ENCODE measurements at places on chromosomes 2 and 18.

GRCh38 chr2:189641590-189641989, 19.7 kb upstream of the ASNSD1 start:
- DNase-seq = no peak

DNA sequence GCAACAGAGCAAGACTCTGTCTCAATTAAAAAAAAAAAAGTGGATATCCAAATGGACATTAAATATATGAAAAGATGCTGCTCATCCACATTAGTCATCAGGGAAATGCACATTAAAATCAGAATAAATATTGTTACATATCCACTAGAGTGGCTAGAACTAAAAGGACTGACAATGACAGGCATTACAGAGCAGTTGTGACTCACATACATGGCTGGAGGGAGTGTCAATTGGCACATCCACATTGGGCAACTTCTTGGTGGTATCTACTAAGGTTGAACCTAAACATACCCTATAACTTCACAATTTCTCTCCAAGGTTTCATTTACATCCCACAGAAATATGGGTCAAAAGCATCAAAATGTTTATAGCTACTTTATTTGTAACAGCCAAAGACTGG, 14.0 kb upstream of the DNER start:
- no peak for DNase-seq

- DNase-seq = no peak
Measured at GRCh38 chr2:133418671-133419070, 149.6 kb downstream of the NCKAP5 start.

- DNase-seq = no peak
Measured at GRCh38 chr2:69770193-69770702, 28.3 kb downstream of the ANXA4 start.

DNA sequence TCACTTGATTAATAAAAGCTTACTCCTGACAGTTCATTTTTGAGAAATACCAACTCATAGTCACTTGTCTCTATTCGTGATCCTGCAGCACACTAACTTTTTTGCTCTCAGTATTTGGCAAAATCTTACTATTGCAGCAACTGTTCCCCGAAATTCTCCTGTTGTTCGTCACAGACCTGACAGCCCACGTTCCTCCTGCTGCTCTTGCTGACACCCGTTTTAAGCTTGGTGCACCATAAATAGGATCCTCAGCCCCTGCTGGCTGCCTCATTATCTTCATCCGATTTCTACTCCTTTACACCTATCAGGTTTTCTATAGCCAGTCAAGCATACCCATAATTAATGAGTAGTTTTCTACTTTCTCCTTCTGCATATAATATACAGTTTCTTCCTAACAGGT, 368.8 kb downstream of the PLCL1 start:
- DNase-seq = no peak

DNA sequence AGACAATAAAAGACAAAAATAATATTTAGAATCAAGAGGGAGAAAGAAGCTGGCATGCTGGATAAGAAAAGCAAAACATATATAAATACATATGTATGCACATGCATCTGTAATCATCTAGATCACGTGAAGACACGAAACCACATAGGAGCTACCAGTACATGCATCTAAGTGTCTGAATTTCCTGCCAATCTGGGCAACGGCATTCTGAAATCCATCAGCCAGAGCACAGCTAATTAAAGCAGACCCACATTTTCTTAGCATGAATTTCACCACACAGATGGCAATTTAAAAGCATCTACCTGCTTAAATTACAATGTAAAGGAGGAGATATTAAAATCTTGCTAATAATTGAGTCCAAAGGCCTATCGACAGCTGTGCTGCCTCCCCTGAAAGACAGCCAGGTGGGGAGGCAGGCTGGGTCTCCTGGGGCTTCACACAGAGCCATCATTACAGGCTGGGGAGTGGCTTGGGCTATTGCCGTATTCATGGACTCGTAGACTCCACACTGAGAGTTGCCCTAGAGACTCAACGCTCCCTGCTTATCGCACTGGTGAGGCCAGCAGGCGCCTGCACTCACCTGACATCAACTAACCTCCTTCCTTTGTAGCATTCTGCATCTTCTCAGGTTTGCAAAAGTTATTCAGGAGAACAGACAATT, 272.5 kb upstream of the PXDN start:
- no peak for DNase-seq

DNA sequence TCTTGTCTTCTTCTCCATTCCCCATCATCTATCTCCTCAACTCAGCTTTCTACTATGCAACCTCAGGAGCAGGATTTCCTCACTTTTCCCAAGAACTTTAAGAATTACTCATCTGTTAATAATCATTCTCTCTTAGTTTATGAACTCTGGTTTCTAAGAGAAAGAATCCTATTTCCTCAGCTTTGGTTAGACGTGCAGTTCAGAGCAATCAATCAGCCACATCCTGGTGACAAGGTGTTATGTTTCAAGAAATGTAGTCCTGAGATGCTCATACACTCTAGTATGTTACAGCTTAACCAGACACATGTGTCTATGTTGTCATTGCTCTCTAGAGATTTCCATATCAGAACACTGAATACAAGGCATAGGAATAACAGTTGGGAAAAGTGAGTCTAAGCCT, 277.9 kb downstream of the MBD2 start:
- no peak for DNase-seq

DNA sequence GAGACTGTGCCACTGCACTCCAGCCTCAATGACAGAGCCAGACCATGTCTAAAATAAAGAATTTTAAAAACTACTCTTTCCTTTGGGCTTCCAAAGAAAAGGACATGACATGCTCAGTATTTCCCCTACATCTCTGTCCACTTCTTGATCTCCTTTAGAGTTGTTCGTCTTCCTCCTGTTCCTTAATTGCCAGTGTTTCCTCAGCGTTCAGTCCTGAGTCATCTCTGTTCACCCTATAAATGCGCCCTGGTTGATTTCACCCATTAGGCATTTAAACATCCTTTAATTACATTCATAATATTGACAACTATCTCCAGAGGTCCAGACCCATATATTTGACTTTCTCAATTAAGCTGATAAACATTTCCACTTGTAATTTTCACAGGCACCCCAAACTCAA, 64.0 kb downstream of the AAK1 start:
- no peak for DNase-seq

DNA sequence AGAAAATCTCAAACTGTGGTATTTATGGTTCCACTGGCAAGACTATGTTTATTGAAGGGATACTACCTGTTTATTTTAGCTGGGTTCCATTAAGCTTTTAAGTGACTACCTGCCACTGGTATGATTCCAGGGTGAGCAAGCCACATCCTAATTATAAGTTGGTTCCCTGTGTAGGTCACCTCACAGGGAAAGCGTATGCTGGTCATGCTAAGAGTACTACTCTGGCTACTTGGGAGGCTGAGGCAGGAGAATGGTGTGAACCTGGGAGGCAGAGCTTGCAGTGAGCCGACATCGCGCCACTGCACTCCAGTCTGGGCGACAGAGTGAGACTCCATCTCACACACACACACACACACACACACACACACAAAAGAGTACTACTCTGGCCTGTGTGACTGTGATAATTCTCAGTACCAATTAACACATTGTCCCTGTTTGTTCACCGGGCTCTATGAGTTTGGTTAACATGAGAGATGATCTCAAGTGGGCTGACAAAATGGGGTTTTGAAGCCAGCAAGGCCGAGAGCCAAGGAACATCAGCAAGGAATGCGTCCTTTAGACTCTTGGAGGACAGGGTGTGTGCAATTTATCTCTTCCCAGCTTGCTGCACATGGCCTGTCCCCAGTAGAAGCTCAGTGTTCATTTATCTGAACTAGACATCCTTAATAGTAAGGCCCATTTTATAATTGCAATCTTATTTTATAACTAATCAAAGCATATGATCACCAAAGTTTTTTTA, 15.2 kb upstream of the ITSN2 start:
- no peak for DNase-seq

- no peak for DNase-seq
Measured at GRCh38 chr2:185201063-185201462, 537.5 kb upstream of the FSIP2 start.

- no peak for DNase-seq
Measured at GRCh38 chr2:212669761-212670160, 131.2 kb upstream of the ERBB4 start.

GRCh38 chr2:238160206-238161129, 1.7 kb downstream of the ERFE start:
- no peak for DNase-seq

DNA sequence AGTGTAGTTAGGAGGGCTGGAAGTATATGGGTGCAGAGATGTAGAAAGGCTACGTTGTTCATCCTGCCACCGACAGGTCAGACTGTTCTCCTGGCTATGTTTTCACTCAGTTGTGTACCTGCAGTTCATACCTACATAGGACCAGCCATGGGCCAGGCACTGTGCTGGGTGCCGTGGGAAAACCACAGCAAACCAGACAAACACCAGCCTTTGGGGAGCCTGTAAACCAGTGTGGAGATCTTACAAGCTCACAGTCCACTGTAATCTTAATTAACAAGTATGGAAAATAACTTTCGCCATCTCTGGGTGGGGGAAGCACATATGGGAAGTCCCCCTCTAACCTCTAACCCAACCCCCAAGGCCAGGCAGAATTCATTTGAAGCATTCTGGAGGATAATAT, 12.7 kb downstream of the NCK2 start:
- no peak for DNase-seq

DNA sequence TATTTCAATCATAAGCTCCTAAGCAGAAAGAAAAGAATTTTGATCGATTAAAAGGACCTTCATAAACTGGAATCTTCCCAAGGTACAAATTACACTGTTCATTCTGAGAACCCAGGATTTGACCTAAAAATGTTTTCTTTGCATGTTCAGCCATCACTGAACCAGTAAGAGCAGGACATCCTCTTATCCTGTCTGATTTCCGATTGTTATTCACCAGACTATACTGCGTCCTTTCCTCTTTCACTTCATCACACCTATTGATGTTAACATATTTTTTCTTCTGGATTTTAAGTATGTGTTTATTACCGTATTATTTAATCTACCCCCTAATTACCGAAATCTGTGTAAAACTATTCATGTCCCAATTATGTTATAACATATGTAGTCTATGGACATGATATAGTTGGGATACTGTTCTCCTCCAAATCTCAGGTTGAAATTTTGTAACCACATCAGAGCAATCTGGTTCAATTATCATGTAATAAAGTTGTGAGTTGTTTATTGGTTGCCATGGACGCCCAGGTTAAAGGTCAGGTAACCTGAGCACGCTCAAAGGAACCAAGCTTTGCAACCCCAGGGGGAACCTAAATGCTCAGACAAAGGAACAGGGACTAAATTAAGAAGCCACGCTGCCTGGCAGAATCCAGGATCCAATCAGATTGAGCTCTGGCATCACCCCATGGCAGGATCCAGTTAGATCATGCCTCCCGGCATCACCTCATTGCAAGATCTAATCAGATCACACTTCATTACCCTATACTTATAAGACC, 11.6 kb upstream of the TBC1D8 start:
- DNase-seq = no peak

- DNase-seq = no peak
Measured at GRCh38 chr2:209579230-209579749, 155.4 kb downstream of the MAP2 start.

- no peak for DNase-seq
Measured at GRCh38 chr2:109176928-109177327, 47.9 kb downstream of the SH3RF3 start.

- no peak for DNase-seq
Measured at GRCh38 chr18:76757925-76758324, 64.4 kb upstream of the ZNF236 start.

GRCh38 chr2:237924164-237924534, 42.7 kb upstream of the UBE2F start:
- no peak for DNase-seq

GRCh38 chr2:204336153-204336744, 209.0 kb upstream of the PARD3B start:
- DNase-seq = no peak

DNA sequence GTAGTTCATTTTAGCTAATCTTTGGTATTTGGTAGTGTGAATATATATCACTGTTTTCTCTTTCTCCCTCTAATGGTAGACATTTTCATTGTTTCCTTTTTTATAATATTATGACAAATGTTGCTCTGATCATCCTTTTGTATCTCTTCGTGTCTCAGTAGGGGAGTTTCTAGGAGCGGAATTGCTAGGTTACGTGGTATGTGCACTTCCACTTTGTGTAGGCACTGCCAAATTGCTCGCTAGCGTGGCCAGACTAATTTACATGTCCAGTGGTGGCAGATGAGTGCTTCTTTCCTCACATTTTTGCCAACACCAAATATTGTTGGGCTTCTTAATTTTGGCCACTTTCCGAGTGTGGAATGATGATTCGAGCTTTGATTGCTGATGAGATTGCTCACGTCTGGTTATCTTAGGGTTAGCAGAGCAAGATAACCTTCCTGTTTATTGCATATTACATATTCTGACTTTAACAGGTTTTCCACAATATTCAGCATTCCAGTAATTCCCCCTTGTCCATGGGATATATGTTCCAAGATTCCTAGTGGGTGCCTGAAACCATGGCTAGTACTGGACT, 30.4 kb upstream of the GREB1 start:
- DNase-seq = no peak

- DNase-seq = no peak
Measured at GRCh38 chr2:198545411-198545810, 741.0 kb downstream of the PLCL1 start.

GRCh38 chr18:295756-296490, 28.1 kb upstream of the THOC1 start:
- DNase-seq = no peak

DNA sequence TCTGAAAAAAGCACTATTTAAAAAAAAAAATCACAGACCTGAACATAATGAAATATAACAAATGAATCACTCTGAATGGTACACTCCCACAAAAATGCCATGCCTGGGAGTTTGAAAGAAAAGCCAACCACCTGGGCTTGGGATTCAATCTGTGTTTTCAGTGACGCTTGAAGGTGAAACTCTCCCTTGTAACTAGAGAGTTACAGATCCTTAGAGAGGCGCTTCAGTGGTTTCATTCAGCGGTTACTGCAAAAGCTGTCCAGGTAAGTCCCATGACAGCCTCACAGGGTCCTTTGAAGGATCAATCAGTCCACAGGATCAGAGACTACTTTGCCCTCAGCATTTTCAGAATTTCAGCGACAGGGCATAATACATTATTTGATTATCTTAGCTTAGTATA, 627.3 kb downstream of the IRS1 start:
- no peak for DNase-seq

DNA sequence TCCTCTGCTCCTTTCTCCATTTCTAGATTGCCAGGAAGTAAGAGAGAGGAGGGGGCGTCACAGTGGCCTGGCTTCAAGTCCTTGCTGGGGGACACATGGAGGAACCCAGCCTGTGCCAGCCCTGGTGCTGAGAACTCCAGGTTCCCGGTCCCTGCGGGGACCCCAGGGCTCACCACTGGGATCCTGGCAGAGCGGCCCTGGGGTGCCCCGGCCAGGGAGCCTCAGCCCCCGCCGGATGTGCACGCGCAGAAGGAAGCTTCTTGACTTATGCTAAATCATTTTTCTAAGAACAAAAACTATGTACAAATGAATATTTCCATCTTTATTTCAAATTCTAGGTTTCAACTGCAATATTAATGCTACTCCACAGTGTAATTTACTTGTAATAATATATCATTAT, 82.6 kb upstream of the SP3 start:
- no peak for DNase-seq
